SW 1271 (cell line): ENCODE measurements at places on chromosomes 12 and 14.

- DNase-seq = no peak
These were observed 24.0 kb downstream of the TTC9 start for GRCh38 chr14:70665448-70666360.

DNA sequence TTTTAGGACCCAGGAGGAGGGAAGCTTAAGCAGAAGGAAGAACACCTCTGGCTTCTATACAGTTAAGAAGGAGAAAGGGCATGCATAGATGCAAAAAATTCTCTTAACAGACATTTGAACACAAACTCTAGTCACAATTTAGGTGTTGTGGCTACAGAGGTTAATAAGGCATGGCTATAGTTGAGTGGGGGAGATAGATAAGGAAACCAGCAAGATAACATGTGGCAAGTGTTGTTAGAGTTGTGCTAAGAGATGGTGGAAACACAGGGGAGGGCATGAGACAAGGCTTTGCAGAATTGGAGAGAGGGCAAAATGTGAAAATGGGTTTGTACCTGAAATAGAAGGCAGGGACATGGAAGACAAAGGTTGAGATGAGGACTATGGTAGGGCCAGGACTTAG lies 88.9 kb downstream of the MSRB3 start:
- no peak for DNase-seq

DNA sequence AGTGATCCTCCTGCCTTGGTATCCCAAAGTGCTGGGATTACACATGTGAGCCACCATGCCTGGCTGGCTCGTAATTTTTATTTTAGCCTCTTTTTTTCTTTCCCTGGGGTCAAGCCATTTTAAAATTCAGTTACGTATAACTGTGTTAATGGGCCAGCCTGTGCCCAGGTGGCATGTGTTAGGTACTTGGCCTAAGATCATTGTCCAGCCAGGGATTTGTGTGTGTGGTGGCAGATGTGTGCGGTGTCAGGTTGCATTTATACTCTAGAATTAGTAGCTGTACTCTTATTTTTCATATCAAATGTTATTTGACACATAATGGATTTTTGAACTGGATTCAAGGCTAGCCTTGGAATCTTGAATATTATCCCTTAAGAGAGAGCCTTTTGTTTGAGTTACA lies 69.3 kb downstream of the FBXO34 start:
- no peak for DNase-seq

DNA sequence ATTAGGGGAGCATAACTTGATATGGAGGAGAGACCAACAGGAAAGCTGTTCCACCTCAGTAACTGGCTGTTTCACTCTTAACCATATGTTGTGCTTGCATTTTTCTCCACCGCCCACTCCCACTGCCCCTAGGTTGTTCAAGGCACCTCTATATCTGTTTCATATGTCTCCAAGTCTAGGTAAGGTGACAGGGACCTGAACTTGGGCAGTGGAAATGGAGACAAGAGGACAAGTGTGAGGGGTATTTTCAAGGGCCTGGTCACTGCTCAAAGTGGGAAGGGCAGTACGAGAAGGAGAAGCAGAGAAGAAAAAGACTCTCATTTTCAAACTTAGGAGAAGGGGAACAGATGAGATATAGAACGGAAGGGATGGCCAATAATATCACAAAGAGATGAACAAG lies 3.1 kb downstream of the SLC38A1 start:
- DNase-seq = no peak

- DNase-seq = no peak
These were observed 149.5 kb downstream of the PHETA1 start for GRCh38 chr12:111219440-111219839.

GRCh38 chr12:24889411-24889810 lies 59.5 kb downstream of the BCAT1 start:
- DNase-seq = no peak

GRCh38 chr12:75641031-75641780 lies 129.8 kb upstream of the KRR1 start:
- no peak for DNase-seq

- no peak for DNase-seq
These were observed 112.2 kb downstream of the SLC16A7 start for GRCh38 chr12:59708064-59708463.

DNA sequence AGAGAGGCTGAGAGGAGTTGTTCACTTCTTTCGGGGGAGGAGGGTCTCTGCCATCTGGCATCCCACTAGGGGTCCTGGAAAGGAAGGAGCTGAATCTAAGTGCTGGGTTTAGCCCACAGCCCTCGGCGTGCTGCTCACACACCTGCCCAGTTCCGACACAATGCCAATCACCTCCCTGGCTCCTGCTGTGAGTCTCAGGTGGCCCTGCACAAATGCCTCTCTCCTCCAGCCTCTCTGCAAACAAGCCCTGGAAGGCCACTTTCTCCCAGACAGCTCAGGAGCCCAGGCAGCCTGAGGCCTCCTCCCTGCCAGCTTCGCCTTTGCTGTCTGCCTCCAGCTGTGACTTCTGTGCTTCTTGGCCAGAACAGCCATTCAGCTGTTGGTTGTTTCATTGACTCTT lies 51.2 kb downstream of the SMIM41 start:
- DNase-seq = no peak

- no peak for DNase-seq
These were observed 217.2 kb upstream of the STXBP6 start for GRCh38 chr14:25267186-25267585.

DNA sequence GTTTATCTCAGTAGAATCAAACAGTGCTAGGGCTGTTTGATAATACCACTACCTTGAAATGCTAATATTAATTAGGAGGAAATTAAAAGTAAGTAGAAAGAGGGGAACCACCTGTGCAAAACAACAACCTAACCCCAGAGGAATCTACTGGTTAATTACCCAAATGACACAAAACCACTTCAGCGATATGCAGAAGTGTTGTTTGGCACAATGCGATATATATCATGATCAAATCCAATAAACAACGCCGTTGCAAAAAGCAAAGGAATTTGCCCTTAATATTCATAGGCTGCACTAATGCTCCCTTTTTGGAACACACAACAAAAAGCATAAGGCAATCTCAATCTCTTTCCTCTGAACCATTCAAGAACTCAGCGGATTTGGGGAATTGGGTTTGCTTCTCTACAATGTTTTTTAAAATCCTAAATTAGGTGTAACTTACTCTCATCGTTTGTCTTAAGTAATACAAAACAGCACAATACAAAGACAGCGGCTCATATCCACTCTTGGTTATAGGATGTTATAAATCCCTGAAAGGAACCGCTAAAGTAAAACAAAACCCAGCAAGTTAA lies 1.5 kb downstream of the MAP4K5 start:
- DNase-seq = no peak

- peak; percentile 30 for DNase-seq
These were observed 86.5 kb downstream of the PPM1H start for GRCh38 chr12:62848418-62848817.

GRCh38 chr12:69027411-69027881 lies 94.5 kb upstream of the CPM start:
- DNase-seq = no peak

GRCh38 chr12:21991526-21991925 lies 50.3 kb upstream of the ABCC9 start:
- no peak for DNase-seq

- DNase-seq = no peak
These were observed 190.8 kb downstream of the AACS start for GRCh38 chr12:125255935-125256633.

- DNase-seq = no peak
These were observed 308.3 kb downstream of the DAD1 start for GRCh38 chr14:22280497-22281316.

DNA sequence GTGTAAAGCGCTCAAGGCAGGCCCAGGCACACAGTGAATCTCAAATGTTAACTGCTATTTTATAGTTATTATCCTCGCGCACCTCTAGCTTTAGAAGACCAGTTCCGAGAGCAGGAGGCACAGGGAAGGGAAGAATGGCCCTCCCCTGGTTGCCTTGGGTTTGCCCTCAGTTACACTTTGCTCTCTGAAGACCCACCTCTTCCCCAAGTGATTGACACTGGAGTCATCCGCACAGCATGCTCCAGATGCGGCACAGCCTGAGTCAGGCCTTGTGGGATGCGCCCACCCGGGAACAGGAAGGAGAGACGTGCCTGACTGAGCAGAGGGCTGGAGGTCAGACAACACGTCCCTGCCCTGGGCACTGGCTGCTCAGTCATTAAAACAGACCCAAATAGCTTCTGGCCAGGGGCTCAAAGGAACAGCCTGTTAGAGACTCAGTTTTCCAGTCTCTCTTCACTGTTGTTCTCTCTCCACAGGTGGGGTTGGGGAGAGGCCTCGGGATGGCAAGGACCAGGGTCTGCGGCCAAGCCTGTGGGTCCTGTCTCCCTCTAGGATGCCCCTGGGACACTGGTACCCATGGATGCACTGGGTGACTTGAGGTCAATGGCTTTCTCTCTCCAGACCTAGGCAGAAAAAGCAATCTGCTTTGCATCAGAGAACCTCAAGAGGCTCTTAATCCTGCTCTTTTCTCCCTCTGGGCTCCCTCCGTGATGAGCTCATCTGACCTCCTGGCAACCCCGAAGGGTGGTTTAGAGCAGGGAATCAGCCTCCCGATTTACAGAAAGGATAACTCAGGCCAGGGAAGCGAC lies 13.6 kb upstream of the MLXIP start:
- no peak for DNase-seq

- DNase-seq = no peak
These were observed 88.9 kb upstream of the MED13L start for GRCh38 chr12:116366456-116366776.

GRCh38 chr14:55028066-55028465 lies 1.0 kb downstream of the SOCS4 start:
- DNase-seq = no peak

GRCh38 chr14:63468294-63468693 lies 74.9 kb downstream of the PPP2R5E start:
- no peak for DNase-seq

DNA sequence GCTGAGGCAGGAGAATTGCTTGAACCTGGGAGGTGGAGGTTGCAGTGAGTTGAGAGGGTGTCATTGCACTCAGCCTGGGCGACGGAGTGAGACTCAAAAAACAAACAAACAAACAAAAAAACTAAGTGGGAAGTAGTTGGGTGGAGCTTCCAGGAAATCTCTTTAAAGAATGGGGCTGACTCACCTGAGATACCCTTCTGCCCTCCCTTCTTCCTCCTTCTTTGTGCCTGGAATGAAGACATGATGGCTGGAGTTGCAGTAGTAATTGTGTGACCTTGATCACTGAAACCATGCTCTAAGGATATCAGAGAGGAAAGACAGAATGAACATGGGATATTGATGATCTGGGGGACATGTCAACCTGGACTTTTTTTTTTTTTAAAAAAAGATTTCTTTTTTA lies 87.6 kb upstream of the MED13L start:
- DNase-seq = no peak

DNA sequence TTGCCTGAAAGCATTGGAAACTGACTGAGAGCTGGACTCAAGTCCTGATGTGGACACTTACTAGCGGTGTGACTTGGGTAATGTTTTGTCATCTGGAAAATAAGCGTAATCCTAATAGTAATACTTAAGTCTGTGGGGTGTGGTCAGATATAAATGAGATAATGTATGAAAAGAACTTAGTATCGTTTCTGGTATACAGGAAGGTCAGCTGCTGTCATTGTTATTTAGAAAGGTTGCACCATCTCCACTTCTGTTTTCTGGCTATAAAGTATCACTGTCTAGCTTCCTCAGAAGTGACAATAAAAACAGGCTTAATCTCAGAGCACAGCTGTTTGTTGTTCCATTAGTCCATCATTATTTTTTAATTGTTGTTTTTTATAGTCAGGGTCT lies 34.1 kb upstream of the TUBA1C start:
- DNase-seq = no peak

DNA sequence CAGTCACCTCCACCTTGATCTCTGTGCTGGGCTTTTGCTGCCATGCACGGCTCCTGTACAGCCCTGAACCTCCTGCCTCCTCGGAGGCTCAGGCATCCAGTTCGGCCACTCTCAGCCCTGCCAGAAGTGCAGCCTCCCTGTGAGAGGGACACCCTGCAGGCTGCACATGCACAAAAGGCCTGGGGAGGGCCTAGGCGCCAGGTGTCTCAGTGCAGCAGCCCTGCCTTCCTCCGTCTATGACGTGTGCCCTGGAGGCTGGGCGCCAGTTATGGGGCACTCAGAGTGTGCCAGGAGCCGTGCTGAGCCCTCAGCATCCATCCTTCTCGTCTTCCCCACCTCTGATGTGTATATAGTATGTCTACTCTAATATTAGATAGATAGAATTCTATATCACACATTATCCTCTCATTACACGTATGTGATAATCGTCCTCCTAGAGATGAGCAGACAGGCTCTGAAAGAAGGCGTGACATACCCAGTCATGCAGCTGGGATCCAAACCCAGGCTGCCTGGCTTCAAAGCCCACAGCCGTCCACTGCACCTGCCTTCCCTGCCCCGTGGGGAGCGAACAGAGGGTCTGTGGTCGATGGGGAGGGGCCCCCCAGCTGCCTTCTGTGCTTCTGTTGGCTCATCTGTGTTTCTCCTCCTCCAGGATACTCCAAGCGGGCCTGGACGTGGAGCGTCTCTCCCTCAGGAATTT lies 101.1 kb downstream of the B4GALNT3 start:
- no peak for DNase-seq

DNA sequence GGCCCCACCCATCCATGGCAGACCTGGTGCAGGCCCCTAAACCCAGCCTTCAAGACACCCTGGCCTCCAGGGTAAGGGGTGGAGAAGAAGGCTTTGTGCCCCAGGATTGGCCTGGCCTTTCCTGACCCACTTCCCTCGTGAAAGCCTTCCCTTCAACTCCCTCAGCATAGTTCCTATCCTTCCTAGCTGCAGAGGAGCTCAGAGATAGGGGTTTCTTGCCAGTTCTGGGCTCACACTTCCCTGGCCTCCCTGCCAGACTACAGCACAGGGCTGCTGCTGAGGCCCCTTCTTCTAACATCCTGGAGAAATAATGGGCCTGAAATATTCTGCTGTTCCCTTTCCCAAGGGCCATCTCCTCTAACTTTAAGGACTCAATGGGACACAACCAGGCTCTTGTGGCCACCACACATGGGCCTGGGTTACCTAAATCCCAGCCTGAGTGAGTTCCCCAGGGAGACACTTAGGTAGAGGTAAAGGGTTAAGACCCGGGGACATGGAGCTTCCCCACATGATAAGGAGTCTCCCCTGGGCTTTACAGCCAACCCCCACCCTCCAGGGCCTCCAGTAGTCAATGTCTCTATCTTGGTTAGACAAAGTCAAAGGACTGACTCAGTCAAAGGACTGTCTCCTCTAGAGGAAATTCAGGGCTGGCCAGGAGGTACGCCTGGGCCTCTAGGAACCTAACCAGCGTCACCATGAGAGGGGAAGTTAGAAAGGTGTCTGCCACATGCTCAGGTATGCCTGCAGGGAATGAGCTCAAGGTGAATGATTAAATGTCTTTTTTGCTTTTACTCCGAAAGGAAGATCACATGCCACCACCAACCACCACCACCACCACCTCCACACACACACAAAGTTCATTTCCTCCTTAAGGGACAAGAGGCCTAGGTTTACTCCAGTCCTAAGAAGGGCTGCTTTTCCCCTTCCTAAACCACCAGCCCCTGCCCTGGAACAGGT lies 7.1 kb downstream of the ZFP36L1 start:
- DNase-seq = peak; percentile 24

DNA sequence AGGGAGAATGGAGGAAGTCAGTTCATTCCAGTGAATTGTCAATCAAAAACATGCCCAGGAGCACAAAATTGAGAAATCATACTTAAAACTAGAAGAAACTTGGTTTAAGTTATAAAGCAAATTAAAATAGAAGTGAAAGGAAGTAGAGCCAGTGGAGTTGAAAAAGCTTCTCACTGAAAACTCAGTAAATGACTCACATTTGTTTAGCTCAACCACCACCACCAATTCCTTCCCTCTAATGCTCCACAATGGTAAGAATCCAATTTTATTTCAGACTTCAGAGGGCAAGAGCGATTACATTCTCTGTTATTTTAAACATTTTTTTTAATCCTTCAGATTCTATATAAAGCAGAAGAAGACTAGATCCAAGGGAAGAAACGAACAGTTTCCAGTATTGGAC lies 19.4 kb downstream of the UTP20 start:
- DNase-seq = no peak
